ENCODE measurements at places on chromosomes 12 and 14.
A peak's percentile ranks its signal among the peaks of the same experiment; 100 is the strongest.

DNA sequence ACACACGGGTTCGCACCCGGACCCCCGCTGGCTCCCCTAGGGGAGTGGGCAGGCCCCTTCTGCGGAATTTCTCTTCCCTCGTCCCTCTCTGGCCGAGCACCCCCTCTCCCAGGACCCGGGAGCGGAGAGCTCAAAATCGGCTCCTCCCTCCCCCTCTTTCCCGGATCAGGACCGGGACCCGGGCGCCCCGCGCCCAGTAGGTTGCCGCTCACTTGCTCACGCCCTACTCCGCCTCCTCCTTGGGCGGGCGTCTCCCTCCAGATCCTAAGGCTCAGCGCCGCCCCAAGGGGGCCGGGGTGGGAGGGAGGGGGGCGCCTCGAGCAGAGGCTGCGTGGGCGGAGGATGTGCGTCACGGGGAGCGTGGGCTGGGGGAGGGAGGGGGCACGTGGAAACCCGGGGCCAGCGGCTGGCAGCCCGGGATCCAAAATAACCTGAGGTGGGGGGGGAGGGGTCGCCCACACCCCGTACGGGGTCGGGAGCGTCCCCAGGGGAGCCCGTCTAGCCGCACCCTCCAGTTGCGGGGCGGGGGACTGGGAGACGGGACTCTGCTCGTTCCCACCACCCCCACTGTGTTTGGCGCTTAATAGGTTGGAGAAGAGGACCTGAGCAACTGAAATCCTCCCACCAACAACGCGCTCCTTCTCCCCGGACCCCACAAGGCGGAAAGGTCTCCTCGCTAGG lies 1.8 kb upstream of the NAB2 start:
- peak; percentile 93 for DNase-seq

DNA sequence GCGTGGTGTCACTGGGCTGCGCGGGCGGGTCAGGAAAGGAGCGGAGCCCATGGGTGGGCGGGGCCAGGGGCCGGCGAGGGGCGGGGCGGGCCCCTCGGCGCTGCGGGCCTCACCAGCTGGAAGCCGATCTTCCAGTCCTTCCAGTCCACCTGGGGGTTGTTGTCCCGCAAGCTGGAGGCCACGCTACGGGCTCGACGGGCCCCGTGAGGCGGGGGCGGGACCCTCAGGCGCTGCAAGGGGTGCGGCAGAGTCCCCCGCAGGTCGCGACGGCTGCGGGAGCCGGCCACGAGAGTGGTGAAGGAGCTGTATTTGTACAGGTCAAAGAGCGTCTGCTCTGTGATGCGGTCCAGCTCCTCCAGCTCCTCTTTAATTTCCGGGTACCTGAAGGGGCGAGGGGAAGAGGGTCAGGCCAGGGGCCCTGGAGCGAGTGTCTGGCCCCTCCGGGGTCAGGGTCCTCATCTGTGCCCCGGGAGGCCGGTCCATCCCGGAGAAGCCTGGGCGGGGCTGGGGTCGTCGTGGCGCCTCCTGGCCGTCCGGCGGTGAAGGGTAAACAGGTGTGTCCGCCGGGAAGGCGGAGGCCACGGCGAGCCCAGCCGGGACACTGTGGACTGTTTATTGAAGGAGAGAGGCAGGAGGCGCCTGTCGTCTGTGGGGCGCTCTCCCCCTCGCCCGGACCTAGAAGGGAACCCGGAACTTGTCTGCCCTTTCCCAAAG lies 11.9 kb downstream of the SCNN1A start:
- DNase-seq = peak; percentile 91

DNA sequence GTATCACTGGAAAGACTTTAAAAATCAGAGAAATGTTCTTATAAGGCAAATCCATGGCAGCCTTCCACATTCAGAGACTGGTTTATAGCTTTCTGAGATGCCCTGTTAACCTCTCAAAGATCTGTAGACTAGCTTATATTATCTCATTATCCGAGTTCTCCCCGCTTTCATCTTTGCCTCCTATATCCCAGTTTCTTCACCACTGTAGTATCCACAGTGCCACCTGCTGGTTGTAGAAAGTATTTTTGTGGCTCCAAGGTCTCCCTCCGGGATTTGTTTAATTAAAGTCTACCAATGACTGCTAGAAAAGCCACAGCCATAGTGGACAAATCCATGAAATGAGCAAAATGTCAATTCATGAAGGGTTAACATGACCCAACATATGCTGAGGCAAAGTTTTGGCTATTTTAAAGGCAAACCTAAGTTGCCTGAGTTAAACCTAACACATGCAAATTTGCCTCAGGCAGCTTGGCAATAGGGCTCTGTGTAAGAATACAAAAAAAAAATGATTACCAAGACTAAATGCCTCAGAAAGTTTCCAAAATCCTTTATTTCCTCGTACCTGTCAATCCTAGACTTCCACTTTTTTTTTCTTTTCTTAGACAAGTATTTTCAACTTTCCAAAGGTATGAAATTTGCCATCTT lies 218.8 kb upstream of the BMP4 start:
- peak; percentile 89 for DNase-seq

GRCh38 chr14:41950428-41951151 lies 343.9 kb downstream of the LRFN5 start:
- DNase-seq = no peak

- DNase-seq = no peak
Observed at GRCh38 chr12:8466241-8466640, 10.5 kb downstream of the CLEC6A start.
